Muscle of arm (tissue), 14 donors: ENCODE measurements at places on chromosomes 12 and 14.

- DNase-seq: no peak
Measured at GRCh38 chr12:16515666-16516065, 90.3 kb downstream of the LMO3 start.

GRCh38 chr12:109880938-109881337 lies 597 bp upstream of the GLTP start:
- no peak for DNase-seq

- no peak for DNase-seq
Measured at GRCh38 chr14:21825149-21825743, 151.6 kb upstream of the OR4E1 start.

DNA sequence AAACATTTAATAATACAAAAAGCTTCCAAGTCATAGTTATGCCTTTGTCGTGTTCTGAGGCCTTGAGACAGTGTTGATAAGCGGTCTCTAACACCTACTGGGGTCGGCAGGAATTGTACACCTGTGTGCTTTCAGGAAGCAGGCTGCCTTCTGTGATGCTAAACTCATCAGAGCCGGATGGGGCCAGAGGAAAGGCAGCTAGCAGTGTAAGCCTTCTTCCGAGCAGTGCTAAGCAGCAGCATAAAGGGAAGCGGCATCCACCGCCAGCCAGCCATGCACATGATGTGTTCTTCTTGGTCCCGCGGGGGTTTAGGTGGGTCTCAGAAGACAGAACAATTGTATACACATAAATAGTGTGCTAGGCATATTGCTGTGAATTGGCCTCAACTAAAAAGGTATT lies 159.3 kb downstream of the SLC15A4 start:
- DNase-seq: no peak

DNA sequence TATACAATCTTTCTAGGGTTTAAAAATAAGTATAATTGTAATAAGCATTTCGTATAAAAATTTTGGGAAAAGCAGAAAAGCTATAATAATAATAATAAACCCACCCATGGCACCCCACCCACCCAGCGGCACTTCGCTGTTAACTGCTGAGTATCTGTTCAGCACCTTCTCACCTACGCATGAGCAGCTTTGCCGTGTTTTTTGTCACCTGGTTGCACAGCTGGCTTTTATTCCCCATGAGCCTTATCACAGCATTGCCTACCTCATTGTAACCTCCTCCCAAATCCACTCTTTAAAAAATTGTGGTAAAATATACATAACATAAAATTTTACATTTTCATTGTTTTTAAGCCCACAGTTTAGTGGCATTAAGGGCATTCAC lies 34.7 kb downstream of the CYP46A1 start:
- no peak for DNase-seq

- DNase-seq: no peak
Measured at GRCh38 chr14:22412926-22413411, 176.1 kb downstream of the DAD1 start.

GRCh38 chr12:52630599-52631200 lies 12.3 kb upstream of the KRT73 start:
- no peak for DNase-seq

DNA sequence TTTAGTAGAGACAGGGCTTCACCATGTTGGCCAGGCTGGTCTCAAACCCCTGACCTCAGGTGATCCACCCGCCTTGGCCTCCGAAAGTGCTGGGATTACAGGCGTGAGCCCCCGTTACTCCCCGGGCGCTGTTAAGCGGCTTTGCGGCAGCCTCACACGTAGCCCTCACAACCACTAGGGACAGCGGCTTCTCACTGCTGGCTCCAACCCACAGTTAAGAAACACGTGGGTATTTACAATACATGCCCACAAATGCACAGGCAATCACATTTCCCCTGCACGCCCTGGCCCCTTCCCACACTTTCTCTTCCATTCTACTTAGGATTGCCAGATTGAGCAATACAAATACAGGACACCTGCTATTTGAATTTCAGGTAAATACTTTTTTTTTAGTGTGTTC lies 37.0 kb upstream of the EIF5 start:
- DNase-seq: no peak

- DNase-seq: no peak
Measured at GRCh38 chr12:42008996-42009395, 135.7 kb downstream of the GXYLT1 start.

- peak; percentile 24 for DNase-seq
Measured at GRCh38 chr14:38616959-38617358, 361.1 kb upstream of the CLEC14A start.

GRCh38 chr14:95524706-95525512 lies 8.5 kb upstream of the SYNE3 start:
- DNase-seq: no peak

DNA sequence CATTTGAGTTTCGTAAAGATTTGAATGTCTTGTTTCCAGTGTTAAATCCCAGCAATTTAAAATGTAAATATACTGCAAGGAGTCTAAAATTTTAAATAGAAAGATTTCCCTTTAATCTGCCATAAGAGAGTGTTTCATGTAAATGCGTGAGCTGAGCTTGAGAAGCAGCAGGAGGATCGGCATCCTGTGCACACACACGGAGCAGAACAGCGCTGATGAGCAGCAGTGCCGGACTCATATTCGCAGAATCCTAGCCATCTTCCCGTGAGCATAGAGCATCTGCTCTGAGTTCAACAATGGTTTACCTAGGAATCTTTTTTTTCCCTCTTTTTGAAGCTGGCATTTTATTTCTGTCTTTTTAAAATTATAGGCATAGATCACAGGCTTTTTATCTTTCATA lies 29.8 kb upstream of the AMN start:
- DNase-seq: no peak

- no peak for DNase-seq
Measured at GRCh38 chr12:85309125-85309566, 29.1 kb downstream of the ALX1 start.

DNA sequence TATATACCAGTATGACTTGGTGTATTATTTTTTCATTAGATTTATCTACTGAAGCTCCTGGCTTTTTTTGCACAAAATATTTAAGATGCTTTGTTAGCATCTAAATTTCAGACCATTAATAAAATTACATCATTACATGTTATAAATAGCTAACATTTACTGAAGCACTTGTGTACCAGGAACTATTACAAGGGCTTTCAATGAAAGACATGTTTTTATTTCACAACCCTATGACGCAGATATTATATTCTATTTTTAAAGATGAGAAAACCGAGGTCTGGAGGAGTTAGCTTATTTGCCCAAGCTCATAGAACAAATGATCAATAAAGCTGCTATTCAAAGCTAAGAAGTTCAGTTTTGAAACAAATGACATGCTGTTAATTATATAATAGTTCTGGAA lies 420.4 kb upstream of the DCN start:
- no peak for DNase-seq

GRCh38 chr14:30906752-30907658 lies 32.6 kb downstream of the COCH start:
- DNase-seq: peak; percentile 12

GRCh38 chr14:102074415-102074964 lies 12.4 kb downstream of the HSP90AA1 start:
- no peak for DNase-seq

GRCh38 chr14:91931478-91932088 lies 15.9 kb downstream of the FBLN5 start:
- no peak for DNase-seq

GRCh38 chr14:51564986-51565604 lies 86.6 kb upstream of the FRMD6 start:
- no peak for DNase-seq

- DNase-seq: no peak
Measured at GRCh38 chr12:109434582-109434981, 42.5 kb downstream of the KCTD10 start.

- peak; percentile 87 for DNase-seq
Measured at GRCh38 chr12:3928538-3929184, 55.5 kb upstream of the PARP11 start.

- DNase-seq: peak; percentile 93
Measured at GRCh38 chr12:69900720-69901131, 75.7 kb downstream of the MYRFL start.

DNA sequence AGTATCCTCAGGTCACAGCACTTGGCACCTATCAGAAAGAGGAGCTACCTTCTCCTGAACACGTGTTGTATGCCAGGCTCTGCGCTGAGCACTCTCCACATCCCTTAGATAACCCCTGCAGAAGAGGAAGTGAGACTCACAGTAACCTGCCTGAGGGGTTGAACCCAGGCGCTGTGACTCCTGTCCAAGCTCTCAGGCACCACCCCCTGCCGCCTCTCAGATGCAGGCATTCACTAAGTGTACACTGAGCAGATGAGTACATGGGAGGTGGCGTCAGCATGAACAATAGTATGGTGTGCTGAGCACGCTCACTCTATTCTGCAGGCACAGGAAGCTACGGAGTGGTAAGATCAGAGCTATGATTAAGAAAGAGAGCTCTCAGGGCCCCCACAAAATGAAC lies 21.0 kb upstream of the RIC8B start:
- no peak for DNase-seq

DNA sequence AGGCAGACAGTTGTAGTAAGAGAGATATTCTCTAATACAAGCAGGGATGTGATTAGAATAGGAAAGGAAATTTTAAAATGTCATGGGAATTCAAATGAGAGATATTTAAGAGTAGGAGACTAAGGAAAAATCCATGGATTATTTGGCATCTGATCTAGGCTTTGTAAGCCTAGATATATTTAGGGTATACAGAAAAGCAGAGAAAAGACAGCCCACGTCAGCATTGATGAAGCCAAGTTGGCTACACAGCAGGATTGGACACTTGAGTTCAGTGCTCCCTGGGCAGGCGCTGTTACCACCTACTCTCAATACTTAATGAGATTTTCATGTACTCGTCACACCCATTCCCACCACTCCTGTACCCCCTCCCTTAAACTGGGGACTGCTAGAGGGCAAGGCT lies 1.7 kb upstream of the KCNJ8 start:
- peak; percentile 38 for DNase-seq

DNA sequence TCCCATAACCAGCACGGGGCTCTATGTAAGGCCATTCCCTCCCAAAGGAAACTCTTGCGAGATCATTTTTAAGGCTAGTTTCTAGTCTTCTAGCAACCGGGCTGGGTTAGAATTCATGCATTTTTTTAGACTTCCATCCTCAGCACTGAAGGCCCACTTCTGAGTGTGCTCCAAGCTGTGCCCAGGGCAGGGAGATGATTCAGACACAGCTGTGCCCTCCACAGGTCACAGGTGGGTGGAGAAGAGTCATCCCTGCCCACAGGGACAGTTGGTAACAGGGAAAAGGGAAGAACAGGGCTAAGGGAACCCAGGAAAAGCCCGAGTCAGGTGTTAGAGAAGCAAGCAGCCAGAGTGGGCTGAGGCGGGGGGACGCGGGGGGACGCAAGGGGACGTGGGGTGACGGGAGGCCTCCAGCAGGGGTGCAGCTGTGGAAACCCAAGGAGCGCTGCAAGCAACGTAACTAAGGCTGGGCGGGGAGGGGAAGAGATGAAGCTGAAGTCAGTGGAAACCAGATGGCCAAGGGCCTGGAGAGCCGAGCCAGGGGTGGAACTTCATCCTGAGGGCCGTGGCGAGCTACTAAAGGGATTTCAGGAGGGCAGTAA lies 27.2 kb upstream of the PPP2R5C start:
- DNase-seq: no peak
